Adrenal gland (tissue), 19 donors: ENCODE measurements at places on chromosomes 1 and 21. TPM values are rescaled to one million over a fixed set of nuclear protein-coding genes. Genes with fewer than 3 reads are reported as not detected.

GRCh38 chr1:165898837-165899236 lies 71.4 kb downstream of the UCK2 start:
- DNase-seq = no peak

DNA sequence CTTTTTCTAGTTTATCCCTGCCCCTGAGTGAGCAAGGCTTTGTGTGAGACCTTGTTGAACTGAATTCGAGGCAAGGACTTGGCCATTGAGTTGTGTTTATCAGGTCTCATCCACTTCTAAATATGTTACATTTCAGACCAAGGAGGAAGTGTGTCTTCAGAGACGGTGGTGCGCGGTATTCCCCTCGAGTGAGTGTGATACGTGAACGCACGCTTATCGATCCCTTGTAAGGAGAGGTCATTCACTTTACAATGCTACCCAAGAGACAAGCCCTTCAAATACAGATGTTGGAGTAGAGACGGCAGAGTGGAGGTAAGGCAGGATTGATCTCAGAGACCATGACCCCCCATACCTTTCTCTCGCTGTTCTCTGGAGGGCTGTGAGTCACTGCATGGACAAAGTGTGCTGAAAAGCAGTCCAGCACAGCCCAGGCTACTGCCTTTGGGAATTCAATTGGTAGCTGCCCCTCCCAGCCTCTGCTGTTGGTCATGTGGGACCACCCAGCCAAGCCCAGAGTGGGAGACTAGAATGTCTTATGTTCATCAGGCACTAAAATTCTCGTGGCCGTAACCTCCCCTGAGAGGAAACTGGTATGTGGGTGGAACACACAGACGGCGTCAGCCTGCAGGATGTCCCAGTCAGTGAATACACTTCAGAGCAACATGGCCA lies 16.3 kb upstream of the MTARC1 start:
- DNase-seq = no peak

DNA sequence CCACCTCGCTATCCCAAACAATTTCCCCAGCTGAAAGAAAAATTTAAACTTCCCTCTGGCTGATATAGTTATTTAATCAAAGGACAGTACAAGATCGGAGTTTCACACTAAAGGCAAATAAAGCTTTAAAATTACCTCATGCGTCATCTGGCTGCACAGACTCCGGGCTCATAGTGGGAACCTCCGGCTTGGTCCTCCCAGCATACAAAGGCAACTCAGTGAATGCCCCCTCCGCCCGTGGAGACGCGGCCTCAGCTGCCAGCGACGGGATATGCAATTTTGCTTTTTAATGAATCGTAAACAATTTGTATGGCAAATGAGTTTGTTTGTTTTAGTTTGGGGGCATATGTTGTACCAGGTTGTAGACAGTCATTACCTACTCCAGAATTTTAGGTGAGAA lies 214.6 kb upstream of the NFIA start:
- DNase-seq = no peak

DNA sequence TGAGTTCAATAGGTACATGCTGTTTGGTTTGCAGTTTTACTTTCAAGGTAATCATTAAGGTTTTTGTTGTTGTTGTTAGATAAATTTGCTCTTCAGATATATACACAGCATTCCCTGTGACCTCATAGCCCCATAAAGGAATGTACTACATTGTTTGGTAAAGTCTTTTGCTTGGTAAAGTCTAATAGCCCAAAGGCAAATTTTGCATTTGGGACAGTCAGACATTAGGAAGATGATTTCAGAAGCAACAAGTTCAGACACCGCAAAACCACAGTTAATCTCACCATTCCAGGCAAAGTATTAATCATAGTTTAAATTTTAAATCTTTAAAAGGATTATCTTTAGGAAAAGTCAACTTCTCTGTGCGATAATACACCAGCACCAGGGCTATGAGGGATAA lies 32.6 kb upstream of the PYHIN1 start:
- no peak for DNase-seq

DNA sequence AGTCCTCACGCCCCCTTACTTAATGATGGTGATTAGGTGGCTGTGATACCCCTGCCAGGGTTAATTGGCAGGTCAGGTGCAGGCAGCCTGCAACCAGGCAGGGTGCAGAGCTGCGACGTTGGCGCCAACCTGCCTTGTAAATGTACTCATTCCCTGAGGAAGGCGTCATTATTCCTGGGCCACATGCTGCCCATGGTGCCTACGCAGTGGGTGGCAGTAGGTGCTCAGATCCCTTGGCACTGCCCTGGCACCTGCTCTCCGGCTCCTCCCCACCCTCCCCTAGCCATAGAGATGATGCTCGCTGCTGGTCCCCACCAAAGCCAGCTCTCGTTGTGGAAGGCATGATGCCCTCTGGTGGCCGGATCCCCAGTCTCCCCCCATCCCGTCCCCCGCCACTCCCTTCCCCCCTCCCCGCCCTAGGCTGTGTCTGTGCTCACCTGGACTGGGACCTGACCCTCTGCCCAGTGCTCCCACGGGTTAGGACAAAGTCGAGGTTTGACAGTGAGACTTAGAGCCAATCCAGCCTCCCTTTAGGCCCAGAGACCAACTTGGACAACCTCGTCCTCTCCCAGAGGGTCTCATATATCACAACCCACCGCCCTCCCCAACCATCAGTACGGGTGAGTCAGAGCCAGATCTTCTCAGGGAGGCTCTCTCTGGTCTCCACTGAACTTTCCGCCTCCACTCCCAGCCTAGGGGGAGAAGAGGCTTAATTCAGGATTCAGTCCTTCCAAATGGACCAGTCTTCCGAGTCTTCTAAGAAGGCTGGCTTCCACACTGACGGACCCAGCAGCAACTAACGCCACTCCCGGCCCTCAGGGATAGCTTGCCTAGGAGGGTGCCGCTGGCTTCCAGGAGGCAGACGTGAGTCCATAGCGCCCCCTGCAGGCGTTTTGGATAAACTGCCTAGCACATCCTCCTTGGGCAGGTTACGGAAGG lies 5.7 kb downstream of the KRTCAP2 start:
- DNase-seq = peak; percentile 85

- DNase-seq = peak; percentile 93
These were observed at the start of gene GPR157 for GRCh38 chr1:9128520-9129265. GPR157 (minus strand) TSS chr1:9129102; CDS start chr1:9129027, 75 bp downstream.

- DNase-seq = no peak
These were observed 129.8 kb downstream of the ZSCAN20 start for GRCh38 chr1:33602271-33602670.

- peak; percentile 35 for DNase-seq
These were observed 18.0 kb downstream of the PGM1 start for GRCh38 chr1:63611231-63611630.

- DNase-seq = no peak
These were observed 219.1 kb upstream of the FMN2 start for GRCh38 chr1:239872626-239873025.

GRCh38 chr1:65254320-65255034 lies 54.9 kb upstream of the DNAJC6 start:
- DNase-seq = peak; percentile 87

DNA sequence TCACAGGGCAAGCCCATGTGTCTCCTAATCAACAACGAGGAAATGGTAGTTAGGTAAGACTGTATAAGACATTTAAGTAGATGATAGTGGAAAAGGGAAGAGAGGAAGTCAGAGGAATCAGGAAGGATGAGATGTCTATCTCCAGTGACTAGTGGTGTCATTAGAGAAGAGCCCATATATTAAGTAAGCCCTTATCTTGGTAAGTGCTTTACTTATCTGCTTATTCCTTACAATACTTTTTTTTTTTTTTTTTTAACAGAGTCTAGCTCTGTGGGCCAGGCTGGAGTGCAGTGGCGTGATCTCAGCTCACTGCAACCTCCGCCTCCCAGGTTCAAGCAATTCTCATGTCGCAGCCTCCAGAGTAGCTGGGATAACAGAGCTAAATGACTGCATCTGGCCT lies 29.5 kb downstream of the RNF11 start:
- DNase-seq = no peak

DNA sequence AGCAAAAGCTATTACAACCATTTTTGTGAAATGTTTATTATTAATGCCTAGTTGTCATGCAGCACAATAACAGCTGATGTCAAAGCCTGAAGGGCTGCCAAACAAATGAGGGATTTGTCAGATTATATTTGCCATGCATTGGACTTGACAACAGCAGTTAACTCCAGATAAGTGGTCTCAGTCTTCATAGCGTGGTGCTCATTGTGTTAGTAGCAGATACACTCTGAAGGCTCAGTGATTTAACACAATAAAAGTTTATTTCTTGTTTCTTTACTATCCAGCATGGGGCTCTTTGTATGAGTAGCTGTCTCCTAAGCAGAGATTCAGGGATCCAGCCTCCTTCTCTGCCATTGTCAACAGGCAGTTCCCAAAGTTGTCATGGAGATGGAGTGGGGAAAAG lies 76.0 kb upstream of the PTGFRN start:
- no peak for DNase-seq

GRCh38 chr1:37477198-37477931 lies 3.0 kb downstream of the ZC3H12A start:
- DNase-seq = peak; percentile 63

FCRL6 gene
- polyA plus RNA-seq = 0.24 TPM

BNIPL gene
- 0.24 TPM for polyA plus RNA-seq

OR2AK2 gene
- polyA plus RNA-seq = not detected

AKR7A2 gene
- polyA plus RNA-seq = 59.4 TPM

LCE3C gene
- not detected for polyA plus RNA-seq

OLIG2 gene
- polyA plus RNA-seq = not detected
